ENCODE measurements at places on chromosomes 1 and 21.
A peak's percentile ranks its signal among the peaks of the same experiment; 100 is the strongest.

- no peak for DNase-seq
Observed at GRCh38 chr1:81493102-81493869, 307.4 kb upstream of the ADGRL2 start.

DNA sequence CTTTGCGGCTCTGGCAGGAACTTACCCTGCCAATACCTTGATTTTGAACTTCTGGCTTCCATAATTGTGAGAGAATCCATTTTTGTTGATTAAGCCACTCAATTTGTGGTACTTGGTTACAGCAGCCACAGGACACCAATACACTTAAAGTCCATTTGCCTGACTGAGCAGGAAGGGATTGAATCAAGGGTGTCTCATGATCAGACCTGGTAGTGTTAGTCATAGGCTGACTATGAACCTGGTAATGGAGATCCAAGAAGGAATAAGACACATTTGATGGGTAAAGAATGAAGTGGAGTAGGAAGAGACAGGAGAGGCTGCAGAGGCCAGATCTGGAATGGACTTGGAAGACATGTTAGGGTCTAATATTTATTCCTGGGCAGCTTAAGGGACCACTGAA lies 31.2 kb upstream of the MAP1LC3C start:
- DNase-seq: no peak

DNA sequence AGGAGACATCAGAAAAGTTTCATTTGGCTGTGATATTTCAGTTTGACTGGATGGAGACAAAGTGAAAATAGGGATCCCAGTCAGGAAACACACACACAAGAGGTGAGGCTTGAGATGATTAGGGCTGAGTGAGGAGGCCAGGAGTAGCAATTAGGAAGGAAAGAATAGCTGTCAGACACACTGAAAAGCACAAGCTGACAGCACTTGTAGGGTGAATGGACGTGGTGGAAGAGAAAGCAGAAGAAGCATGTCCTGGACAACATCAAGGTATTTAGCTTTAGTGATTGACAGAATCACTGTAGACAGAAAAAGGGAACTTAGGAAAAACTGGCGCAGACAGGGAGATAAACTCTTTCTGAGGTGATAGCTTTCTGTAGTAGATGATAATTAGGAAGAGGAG lies 347.7 kb downstream of the TGFB2 start:
- no peak for DNase-seq

DNA sequence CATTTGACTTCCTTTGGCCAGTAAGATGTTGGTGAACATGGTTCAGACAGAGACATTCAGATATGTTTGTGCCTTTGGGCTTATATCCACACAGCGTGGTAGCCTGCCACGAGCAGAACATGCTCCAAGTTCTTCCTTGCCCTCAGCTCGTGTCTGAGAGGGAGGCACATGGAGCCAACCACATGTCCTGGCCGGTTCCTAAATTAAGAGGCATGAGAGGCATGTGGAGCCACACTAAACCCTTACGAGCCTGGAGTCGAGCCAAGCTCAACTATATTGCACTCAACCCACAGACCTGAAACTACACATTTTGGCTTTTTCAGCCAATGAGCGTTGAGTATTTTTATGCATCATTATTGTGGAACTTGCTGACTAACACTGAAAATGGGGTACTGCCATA lies 133.7 kb upstream of the KCNK1 start:
- no peak for DNase-seq

DNA sequence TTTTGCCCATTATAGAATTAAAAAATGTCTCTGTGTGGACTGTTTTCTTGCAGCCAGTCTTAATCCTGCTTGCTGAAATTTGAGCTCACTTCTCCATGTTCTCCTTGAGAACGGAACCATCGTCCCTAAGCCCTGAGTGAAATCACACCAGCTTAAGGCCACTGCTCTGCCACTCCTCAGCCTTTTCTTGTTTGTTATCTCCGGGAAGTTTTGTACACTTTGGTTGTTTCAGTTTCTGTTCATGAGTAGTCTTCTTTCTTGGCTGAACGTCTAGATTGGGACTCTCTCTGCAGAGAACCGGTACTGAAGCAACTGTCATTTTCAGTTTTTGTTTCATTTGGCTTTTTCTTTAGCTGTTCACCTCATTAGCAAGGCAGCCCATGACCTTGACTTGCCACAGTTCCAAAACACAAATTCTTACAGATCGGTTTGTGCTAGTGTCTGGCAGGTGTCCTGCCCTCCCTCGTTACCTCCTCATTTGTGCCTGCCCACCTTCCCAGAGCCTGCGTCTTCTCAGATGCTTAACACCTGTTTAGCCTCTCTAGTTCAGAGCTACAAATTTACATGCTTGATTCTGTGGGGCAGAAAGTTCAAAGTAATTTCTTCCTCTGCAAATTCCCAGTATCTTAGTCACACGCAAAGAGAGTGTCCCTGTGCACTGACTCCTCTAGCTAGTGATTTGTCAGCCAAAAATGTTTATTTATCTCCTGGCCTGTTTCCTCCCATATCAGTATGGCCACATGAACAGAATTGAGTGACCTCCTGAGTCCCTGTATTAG lies 12.4 kb downstream of the PSEN2 start:
- no peak for DNase-seq

DNA sequence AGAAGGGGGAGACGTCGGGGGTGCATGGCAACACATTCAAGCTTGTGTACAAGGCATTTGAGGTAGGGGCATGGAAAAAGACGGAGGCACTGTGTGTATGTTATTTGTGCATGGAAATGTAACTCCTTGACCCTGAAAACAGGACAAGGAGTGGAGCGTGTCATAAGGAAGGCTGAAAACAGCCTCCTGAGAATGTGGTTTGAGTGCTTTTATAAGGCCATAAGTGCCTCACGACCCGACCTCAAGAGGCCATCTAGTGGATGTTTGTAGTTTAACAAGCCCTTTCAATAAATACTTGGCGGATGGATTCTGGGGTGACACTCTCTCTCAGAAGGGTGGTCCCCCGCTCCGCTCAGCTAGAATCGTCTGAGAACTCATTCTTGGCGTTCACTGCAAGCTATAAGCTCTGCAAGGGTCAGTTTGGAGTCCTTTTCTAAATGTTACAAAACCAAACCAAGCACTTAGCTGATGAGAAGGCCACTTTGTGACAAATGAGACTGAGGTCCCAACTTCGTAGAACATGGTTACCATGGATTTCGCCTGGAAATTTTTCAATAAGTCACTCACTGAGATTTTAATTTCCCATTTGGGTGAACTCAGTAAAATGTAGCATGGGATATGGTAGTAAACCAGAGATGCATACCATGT lies 38.8 kb upstream of the CLCA4 start:
- DNase-seq: no peak

GRCh38 chr1:27000817-27001460 lies 7.4 kb downstream of the TRNP1 start:
- DNase-seq: no peak

- DNase-seq: no peak
Observed at GRCh38 chr1:116440731-116441130, 67.7 kb downstream of the ATP1A1 start.

DNA sequence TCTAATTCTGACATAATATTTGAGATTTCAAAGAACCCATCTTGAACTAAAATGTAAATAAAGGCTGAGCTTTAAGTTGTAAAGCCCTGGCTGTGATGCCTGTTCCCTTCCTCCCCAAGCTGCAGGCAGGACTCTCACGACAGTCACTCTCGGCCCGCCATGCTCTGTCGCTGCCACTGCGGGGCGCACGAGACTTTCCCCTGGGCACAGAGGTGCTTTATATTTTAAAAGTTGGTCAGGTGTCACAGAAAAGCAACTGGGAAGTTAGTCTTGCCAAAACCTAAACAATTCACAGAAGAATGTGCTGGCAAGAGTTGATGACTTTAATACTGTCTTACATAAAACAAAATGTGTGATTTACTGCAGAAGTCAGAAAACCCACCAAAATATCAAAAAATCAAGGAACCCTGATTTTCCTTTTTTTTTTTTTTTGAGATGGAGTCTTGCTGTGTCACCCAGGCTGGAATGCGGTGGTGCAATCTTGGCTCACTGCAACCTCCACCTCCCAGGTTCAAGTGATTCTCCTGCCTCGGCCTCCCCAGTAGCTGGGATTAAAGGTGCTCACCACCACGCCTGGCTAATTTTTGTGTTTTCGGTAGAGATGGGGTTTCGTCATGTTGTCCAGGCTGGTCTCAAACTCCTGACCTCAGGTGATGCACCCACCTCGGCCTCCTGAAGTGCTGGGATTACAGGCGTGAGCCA lies 10.7 kb downstream of the LRRC47 start:
- DNase-seq: no peak

- no peak for DNase-seq
Observed at GRCh38 chr1:940107-941014, 16.6 kb downstream of the SAMD11 start.

DNA sequence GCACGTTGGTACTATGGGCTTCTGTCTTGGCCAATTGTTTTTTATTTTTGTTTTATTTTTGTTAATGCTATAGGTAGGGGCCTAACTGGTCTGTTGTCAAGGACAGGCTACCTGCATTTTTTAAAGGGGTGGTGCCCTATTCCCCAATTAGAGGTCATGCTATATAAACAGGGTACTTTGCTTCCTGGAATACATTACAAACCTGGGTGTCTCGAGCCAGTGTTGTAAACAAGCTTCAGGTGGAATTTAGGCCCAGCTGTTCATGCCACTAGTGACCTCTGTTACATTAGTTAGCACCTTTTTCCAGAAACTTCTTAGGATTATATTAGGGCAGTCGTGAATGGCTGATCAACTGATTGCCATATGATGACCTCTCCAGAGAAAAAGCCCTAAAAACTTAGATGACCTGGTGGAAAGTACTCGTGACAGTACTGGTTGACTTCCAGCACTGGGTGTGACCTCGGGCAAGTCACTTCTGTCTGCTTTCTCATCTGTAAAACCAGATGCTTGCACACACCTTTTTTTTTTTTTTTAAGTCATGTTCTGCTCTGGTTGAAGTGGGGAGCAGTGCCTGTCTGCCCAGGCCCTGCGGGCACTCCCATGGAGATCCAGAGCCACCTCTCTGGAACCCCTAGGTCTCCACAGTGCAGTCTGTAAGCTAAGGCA lies 46.5 kb downstream of the ELK4 start:
- DNase-seq: no peak

DNA sequence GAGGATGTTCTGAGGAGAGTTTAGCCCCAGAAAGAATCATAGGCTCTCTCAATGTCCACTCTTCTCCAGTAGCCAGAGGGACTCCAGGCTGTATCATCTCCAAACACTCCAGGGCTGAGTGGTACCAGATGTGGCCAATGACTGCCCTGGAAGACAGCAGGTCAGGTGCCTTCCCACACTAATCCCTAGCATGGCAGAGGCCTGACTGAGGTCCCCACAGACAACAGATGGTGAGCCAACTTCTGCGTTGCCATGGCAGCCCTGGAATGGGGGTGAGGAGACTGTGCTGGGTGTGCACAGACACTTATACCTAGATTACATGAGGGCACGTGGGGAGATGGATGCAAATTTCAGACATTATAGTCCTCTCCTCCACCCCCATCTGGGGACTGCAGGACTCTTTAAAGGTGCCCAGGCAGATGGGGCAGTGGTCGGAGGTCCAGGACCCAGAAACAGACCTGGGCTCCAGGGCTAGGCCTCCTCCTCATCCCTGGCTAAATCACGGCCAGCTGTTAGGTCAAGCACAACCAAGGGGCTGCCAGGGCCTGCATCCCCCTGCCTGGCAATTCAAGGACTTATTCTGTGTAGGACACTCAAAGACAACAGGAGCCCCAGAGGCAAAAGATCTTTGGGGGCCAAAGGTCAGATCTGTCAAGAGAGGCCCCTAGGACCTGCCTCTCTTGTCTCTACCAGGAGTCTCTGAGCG lies 42.9 kb downstream of the CAMK2N1 start:
- DNase-seq: no peak

- DNase-seq: no peak
Observed at GRCh38 chr1:32180186-32181060, 948 bp downstream of the TXLNA start.

GRCh38 chr1:21176586-21177555 lies at the start of gene EIF4G3:
EIF4G3 (minus strand) TSS chr1:21176897; CDS start chr1:21002742, 174,155 bp downstream.
- DNase-seq: peak; percentile 43

GRCh38 chr1:34975771-34976170 lies 9.4 kb downstream of the TMEM35B start:
- DNase-seq: no peak

DNA sequence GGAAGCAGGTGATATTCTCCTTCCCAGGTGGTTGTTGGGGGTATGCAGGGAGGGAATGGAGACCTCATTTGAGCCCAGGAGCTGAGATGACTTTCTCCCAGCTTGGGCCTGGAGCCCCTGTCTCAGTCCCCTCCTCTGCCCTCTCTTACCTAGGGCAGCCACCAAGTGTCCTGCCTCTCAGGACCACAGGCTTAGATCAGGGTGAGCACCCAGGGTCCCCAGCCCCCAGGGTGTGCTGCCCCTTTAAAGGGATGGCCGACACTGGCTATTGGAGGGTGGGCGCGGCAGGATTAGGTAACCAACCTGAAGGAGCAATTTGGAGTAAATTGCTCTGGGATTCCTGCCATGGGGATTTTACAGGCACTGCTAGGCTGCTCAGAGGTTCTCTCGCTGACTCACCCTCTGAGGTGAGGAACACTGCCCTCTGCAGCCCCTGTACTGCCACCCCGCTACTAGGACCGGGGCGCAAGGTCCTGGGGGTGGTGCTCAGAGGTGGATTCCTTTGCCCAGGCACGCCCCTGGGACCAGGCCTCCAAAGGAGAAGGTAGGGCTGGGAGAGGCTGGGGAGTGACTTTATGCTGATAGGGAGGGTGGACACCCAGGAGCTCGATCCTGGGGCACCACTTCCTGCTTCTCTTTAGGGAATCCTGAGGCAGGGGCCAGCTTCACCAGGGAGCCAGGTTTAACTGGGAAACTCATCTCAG lies 1.5 kb downstream of the RPS6KA1 start:
- peak; percentile 55 for DNase-seq

DNA sequence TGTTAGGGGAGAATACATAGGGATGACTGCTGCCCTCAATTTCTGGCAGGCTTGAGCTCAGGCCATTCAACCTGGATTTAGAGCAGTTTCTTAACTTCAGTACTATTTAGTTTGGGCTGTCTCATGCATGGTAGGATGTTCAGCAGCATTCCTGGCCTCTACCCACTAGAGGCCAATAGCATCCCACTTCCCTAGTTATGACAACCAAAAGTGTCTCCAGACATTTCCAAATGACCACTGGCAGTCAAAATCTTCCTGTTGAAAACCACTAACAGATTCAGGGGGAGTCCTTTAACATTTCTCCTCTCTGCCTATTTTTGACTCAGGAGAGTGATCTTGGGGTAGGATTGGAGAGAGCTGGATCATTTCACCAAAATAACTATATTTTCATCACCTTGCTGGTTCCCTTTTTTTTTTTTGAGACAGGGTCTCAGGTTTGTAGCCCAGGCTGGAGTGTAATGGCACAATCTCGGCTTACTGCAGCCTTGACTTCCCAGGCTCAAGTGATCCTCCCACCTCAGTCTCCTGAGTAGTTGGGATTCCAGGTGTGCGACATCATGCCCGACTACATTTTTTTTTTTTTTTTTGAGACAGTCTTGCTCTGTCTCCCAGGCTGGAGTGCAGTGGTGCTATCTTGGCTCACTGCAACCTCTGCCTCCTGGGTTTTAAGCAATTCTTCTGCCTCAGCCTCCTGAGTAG lies 8.7 kb downstream of the GNAT2 start:
- DNase-seq: no peak

- DNase-seq: no peak
Observed at GRCh38 chr1:39907528-39908453, 6.1 kb upstream of the MYCL start.

- DNase-seq: no peak
Observed at GRCh38 chr1:56948403-56949023, 17.3 kb downstream of the C8B start.

Data from epithelial cell of prostate (primary cell).